ENCODE measurements at places on chromosomes 4 and X.

GRCh38 chrX:11355259-11355909, 62.2 kb downstream of the AMELX start:
- DNase-seq, result no peak

- no peak for DNase-seq
Measured at GRCh38 chr4:139515531-139515958, 40.5 kb downstream of the SETD7 start.

GRCh38 chr4:154612472-154613414, at the start of gene FGG:
FGG (minus strand) TSS chr4:154612656; CDS start chr4:154612609, 47 bp downstream.
- no peak for DNase-seq

DNA sequence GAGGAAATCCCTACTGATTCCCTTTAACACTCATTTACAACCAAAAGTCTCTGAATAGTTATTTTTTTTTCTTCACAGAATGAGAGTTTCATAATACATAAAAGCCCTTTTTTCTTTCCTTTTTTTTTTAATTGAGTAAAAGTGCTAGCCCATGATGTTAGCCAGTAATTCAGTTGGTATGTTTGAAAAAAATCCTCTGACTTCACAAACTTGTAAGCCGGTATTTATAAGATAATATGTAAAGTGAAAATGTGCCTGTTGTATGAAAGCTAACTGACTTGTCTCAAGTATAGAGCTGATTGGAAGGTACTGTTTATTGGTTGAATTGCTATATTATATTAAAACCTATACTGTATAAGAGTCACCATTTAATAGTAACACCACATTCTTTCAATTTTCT, 70.2 kb upstream of the NEIL3 start:
- no peak for DNase-seq

GRCh38 chr4:4349867-4350266, 37.0 kb upstream of the NSG1 start:
- no peak for DNase-seq

DNA sequence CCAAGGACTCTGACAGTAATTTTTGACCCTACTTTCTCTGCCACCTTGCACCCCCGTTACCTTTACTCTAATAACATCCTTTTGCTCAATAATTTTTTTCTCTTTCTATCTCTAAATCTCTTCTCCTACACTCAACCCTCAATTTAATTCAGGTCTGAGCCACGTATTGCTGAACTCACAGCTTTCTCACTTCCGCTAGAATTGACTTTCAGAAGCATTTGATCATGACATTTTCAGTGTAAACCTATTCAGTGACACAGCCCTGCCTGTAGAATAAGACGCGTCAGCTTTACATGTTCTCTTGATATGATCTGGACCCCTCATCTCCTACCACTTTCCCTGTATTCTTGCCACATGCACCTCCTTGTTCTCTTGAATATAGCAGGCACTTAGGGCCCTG, 439.5 kb upstream of the MAGEB2 start:
- DNase-seq, result no peak

GRCh38 chrX:1720836-1721235, 106.0 kb downstream of the ASMT start:
- DNase-seq, result no peak

DNA sequence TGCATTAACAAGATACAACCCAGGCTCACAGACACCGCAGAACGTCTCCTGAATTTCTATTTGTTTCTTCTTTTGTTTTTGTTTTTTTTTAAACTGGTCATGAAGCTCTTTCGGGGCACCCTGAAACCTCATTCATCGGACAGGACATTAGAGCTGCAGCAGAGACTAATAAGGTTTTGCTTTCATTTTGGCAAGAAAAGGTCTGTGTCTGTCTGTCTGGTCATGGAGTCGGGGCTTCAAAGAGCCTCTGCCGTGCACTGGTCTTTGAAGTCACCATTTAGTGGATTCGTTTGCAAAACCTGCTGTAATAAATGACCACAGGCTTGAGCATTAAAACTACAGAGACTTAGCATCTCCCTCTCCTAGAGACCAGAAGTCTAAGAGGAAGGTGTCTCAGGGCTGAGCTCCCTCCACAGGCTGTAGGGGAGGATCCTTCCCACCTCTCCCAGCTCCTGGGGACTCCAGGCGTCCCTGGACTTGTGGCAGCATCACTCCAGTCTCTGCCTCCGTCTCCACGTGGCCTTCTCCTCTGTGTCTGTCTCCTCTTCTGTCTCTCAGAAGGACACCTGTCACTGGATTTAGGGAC, 247.5 kb downstream of the CRLF2 start:
- no peak for DNase-seq

GRCh38 chrX:16457239-16457638, 192.7 kb upstream of the S100G start:
- DNase-seq, result no peak

- no peak for DNase-seq
Measured at GRCh38 chr4:87704001-87704400, 53.9 kb downstream of the DMP1 start.

DNA sequence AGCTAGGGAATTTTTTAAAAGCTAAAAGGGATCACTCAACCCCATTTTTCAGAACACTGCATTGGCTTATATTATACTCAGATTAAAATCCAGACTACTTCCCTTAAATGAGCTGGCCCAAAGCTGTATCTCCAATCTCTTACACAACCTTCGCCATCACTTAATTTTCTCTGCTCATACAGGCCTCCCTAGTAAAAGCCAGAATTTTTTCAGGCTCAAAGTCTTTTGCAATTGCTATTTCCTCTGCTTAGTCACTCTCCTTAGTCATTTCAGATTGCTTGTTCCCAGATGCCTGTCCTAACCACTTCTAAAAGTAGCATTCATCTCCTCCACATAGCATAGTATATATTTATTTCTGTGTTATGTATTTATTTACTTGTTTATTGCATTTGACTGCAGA, 1587.9 kb upstream of the ADGRL3 start:
- DNase-seq, result peak; percentile 55

GRCh38 chr4:142262956-142263355, 583.1 kb downstream of the INPP4B start:
- DNase-seq, result no peak

DNA sequence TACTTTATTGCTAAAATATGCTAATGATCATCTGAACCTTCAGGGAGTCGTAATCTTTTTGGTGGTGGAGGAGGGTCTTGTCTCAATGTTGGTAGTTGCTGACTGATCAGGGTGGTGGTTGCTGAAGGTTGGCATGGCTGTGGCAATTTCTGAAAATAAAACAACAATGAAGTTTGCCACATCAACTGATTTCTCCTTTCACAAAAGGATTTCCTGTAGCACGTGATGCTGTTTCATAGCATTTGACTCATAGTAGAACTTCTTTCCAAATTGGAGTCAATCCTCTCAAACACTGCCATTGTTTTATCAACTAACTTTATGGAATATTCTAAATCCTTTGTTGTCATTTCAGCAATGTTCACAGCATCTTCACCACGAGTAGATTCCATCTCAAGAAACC, 19.3 kb downstream of the DDIT4L start:
- DNase-seq, result no peak

GRCh38 chrX:68932611-68933010, 103.8 kb downstream of the EFNB1 start:
- DNase-seq, result peak; percentile 28

DNA sequence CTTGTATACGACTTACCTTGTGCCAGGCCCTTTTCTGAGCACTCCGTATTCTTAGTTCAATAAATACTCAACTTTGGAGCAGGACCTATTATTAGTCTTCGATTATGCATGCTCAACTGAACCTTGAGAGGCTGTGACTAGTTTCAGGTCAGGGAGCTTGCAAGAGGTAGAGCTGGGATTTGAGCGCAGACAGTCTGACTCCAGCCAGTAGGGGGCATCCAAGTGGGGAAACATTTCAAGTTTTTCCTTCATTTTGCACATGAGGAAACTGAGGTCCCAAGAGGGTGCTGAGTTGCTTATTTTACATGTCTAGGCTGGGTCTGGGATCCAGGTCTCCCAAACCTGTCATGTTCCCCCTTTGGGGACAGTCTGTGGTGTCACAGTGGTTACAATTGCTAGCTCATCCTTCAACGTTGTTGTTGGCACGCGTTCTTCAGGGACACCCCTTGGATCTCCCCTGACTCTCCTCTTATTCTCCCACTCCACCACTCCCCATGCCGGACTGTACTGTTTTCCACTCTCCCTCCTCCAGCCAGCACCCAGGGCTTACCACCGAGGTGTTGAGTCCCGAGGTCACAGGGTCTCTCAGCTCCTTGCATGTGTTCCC, 6.7 kb upstream of the PRICKLE3 start:
- peak; percentile 49 for DNase-seq

GRCh38 chr4:186441502-186441901, 113.9 kb downstream of the MTNR1A start:
- no peak for DNase-seq

DNA sequence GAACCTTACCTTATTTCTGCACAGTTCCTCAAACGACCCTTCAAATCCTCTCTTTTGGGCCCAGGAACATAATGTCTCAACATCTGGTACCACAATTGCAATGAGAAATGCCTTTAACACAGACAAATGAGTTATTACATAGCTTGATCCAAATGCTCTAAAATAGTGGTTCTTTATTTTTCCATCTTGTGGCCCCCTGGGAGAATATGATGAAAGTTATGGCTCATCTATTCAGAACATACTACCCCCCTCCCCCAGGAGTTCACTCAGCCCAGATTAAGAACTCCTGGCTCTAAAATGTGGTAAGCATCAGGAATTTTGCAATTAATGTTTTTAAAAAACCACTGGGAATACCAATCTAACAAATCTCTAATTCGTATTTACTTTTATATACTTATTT, 23.9 kb upstream of the CENPU start:
- no peak for DNase-seq

- DNase-seq, result no peak
Measured at GRCh38 chrX:35416782-35417181, 381.4 kb upstream of the MAGEB16 start.

DNA sequence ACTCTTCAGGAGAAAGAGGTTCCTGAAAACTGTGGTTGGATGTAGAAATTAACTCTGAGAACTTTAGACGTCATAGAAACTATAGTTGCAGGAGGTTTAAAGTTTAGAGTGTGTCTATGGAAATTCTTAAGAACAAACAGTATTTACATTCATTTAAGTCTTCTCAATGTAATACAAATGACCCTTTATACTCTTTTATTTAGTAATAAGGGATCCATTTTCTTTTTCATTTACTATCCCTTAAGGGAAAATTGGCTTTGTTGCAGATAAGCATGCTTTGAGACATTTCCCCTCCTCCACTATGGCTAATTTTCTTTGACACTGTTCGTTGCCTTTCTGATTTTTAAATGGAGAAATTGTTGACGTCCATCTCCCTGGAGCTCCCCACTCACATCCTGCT, 96.4 kb downstream of the POLA1 start:
- no peak for DNase-seq

DNA sequence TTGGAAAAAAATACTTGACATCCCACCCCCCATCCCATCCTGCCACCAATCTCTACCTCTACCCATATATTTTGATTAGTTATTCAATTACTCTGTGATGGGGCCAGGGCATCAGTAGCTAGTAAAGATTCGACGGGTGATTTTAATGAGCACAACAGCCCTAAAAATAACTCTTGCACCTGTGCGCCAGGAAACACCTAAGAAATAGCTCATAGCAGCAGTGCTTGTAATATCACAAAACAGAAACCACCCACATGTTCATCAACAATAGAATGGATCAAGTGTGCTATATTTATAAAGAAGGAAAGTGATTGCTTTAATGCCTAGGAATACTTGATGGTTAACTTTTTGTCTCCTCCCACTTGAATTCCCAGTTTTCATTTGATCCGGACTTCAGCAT, 225.6 kb upstream of the LCORL start:
- no peak for DNase-seq

- peak; percentile 75 for DNase-seq
Measured at GRCh38 chr4:151315212-151315886, 10.1 kb downstream of the SH3D19 start.

DNA sequence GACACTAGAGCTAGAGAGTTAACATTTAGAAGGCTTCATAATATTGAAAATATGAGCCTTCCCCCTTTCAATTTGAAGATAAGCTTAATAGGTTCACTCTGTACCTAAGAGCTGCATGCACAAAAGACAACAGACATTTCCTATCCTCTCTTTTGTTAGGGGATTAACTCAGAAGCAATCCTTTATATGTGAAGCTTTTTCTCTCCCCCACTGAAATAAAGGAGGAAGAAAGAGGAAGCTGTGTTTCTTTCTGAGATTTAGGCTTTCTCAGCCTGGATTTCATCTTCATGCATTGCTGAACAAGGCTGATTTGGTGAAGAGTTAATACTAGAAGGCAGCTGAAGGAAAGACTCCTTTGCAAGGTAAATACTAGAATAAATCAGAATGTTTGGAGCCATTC, 21.0 kb upstream of the CABS1 start:
- no peak for DNase-seq

DNA sequence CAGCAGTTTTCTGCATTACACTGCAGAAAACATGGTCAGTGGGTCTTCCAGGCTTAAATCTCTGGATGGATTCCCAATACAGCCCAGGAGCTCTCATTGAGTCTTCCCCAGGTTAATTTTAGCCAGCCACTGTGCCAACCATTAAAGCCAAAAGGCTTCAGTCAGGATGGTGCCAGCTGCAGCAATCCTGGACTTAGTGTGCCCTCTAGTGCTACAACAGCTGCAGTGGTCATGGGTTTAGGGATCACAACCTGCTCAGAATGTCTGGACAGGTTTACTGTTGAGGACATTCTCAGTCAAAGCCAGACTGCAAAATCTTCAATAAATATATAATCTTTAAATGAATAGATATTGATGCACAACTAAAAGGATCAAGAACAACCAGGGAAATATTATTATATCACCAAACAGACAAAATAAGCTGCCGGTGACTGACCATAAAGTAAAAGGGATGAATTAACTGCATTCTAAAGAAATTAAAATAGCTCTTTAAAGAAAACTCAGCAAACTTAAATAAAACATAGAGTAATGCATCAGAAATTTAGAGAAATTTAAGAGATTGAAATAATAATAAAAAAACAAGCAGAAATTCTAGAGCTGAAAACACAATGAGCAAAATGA, 639.9 kb downstream of the SPOCK3 start:
- peak; percentile 24 for DNase-seq

GRCh38 chr4:83626245-83626836, 90.4 kb downstream of the GPAT3 start:
- no peak for DNase-seq

- DNase-seq, result no peak
Measured at GRCh38 chr4:120754590-120754989, 167.9 kb downstream of the PRDM5 start.

GRCh38 chrX:112545051-112545450, 134.7 kb downstream of the LHFPL1 start:
- DNase-seq, result no peak

GRCh38 chrX:57595381-57595811, 3.6 kb downstream of the ZXDB start:
- DNase-seq, result peak; percentile 56

GRCh38 chr4:120055162-120055561, 11.5 kb downstream of the MAD2L1 start:
- DNase-seq, result no peak

DNA sequence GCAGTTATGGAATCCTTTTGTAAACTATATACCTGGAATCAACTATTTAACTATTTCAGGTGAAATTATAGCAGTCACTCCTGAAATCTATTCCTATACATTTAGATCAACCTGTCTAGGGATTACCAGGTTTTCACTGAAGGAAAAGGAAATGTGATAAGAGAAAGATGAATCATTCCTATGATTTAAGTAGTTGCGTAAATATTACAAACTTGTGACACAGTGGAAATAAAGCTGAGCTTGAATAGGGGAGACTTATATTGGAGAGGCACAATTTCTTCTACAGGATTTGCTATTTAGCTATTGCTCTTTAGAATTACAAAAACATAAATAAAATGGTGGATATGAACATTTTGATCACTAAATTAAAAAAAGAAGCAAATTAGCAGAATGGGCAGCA, 284.1 kb upstream of the EPHA5 start:
- no peak for DNase-seq

GRCh38 chr4:146646593-146647325, 8.1 kb downstream of the POU4F2 start:
- DNase-seq, result no peak
